CD4-positive, alpha-beta T cell treated with Interleukin-15 for 4 hours (primary cell): ENCODE measurements at places on chromosomes 3 and 15.
A peak's percentile ranks its signal among the peaks of the same experiment; 100 is the strongest.

- DNase-seq, result no peak
Observed at GRCh38 chr15:65476903-65477302, 40.6 kb downstream of the DPP8 start.

DNA sequence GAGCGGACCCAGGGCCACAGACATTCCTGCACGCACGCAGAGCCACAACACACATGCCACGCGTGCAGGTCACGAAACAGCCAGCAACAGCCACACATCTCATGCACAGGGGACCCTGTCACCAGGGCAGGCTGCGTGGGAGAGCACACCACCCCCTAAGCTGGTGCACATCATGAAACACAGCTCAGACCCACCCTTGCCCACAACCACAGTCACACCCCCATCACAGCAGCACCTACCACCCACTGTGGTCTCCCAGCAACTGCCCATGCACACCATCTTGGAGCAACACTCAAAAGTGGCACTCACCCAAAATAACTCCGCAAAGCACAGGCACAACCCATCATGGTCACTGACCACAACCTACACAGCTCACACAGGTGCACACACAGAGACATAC, 75.7 kb downstream of the OCA2 start:
- DNase-seq, result no peak

DNA sequence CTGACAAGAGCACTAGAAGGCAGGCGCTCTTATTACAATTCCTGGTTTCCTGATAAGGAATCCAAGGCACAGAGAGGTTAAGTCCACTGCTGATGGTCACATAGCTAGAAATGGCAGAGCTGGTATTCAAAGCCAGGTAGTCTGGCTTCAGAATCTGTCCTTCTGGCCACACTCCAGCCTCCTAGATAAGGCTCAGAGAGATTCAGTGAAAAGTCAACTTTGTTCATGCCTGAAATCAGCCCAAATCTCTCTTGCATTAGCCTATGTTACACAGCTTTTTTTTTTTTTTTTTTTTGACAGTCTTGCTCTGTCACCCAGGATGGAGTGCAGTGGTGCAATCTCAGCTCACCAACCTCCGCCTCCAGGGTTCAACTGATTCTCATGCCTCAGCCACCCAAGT, 21.1 kb upstream of the CMTM8 start:
- DNase-seq, result no peak

DNA sequence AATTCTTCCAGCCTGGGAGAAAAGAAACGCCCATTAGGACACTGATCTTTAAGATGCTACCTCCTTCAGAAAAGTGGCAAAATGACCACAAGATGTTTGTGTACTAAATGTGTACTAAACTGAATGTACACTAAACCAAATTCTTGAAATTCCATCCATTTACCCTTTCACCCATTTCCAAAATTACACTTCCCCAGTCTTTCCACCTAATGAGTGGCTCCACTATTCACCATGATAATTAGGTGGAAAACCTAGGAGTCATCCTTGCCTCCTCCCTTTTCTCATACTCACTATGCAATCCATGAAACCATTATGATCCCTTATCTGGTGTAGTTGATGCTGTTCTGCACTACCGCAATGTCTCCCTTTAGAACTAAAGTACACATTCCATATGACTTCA, 452.1 kb upstream of the THBS1 start:
- DNase-seq, result no peak

DNA sequence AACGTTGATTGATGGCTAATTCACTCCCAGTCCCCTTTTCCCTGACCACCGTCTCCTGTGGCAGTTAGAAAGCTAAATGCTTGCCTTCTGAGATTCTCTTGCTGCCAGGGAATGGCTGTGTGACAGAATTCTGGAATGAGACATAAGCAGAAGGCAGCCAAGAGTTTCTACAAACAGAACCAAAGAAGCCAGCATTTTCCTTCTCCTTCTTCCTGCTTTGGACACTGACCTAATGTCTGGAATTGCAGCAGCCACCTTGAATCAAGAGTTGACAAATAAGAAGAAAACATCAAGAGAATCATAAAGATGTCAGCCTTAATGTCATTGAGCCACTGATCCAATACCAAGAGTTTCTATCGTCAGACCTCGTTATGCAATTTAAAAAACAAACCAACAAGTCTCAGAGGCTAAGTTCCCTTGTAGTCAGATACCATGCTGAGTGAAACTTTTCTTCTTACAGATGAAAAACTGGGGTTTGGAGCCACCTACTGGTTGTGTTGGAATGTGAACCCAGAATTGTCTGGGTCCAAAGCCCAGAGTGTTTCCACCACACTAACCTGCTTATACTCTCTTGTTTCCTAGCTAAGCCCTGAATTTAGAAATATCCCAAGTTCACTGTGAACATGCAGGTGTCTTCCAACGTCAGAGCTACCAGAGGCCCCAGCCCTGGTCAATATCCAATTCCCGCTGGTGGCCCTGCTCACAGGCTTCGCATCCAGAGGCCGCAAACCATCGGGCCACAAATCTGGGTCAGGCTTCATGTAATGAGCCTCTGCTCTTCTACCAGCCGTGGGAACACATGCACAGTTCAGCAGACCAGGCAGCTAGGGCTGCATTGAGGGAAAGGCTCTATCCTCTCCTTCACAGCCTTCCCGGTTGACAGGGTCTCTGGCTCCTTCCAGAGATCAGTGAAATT, 42.5 kb downstream of the MCF2L2 start:
- DNase-seq, result peak; percentile 70

DNA sequence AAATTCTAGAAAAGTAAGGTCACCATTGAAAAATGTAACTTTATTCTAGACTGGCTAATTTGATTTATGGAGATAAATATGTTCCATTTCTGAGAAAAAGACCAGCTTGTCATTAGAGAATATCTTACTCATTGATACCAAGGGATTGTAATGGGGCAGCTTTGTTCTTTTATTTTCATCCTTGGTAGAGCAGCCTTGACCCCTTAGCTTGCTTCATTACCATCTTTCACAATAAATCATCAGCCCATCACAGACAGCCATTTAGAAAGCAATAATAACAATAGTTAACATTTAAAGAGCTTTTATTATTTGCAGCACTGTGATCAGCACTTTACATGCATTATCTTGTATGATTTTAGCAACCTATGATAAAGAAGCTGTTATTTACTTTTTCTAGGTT, 253.6 kb downstream of the C3orf38 start:
- no peak for DNase-seq

GRCh38 chr3:108136561-108137459, 46.0 kb upstream of the CD47 start:
- DNase-seq, result no peak

DNA sequence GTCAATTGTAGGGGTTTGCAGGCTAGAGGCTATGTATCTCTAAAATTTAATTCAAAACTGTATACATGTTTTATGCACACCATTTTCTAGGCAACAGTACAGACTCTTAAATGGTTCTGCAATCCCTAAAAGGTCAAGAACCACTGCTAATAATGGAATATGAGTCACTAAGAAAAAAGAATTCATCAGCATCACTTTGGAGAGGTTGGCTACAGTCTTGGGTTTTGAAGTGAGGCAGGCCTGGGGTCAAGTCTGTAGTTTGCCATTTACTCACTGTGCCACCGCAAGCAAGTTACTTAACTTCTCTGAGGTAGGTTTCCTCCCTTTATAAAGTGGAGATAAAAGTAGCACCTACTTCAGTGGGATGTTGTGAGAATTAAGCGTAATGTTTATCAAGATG, 33.7 kb downstream of the THRB start:
- DNase-seq, result no peak

GRCh38 chr3:83581546-83581945, 1377.2 kb upstream of the CADM2 start:
- no peak for DNase-seq

DNA sequence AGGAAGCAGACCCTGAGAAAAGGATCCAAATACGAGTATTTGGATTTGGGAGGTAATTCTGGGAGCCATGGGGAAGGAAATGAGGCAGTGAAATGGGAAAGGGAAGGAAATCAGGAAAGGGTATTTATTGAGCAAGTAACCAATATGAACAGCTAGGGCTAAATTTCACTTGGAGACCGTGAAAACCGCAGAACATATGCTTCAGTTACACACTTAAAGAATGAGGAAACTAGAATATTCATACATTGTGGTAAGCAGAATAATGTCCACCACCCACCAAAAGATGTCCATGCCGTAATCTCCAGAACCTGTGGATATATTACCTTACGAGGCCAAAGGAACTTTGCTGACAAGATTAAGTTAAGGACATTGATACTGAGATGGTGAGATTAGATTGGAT, 63.3 kb downstream of the LRRN1 start:
- DNase-seq, result no peak
